ENCODE measurements at places on chromosomes 7 and 10.

DNA sequence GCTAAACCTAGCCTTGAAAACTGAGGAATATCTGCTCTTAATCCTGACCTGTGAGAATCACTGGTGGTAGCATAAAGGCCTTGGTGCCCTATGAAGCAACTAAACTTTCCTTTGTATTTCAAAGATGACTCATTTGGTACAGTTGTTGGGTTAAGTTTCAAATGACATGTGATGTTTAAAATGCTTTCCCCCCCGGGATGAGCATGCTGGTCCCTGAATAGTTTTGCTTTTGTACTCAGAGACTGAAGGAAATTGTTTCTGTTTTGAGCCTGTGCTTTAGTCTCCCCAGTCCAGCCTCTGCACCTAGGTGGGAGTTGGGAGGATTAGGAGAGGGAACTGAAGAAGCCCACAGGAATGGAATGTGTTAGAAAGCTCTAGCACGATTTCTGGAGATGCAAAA is 258.9 kb upstream of the NPY start:
- DNase-seq = no peak

GRCh38 chr10:60739558-60739957 is 38.7 kb upstream of the CDK1 start:
- DNase-seq = no peak

GRCh38 chr7:6320791-6321190 is 48.4 kb upstream of the CYTH3 start:
- DNase-seq = no peak

DNA sequence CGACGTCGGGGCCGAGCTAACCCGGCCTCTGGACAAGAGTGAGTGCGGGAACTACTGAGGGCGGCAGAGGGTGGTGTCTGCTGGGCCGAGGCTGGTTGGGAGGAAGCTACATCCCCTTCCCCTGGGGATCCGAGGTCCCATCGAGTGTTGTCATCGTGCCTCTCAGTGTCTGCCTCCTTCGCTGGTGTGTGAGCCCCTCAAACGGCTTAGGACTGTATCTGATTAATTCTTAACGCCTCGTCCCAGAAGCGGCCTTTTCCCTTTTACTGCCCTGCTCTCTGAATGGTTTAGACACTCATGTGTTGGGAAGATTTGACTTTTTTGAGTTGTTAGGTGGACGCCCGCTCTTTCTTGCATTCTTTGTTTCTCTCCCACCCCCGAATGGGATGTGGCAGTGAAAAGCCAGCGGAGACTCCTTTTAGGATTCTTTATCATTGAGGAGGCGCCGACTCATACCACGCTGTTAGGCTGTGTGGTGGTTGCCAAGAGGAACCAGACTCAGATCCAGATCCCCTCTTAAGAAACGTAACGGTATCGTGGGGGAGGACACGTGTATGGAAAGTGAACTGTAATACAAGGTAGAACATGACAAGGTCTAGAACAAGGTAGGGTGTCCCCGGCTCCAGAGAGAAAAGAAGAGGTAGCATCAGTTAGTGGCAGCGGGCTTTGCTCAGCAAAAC is 631 bp downstream of the SUPV3L1 start:
- DNase-seq = peak; percentile 22

DNA sequence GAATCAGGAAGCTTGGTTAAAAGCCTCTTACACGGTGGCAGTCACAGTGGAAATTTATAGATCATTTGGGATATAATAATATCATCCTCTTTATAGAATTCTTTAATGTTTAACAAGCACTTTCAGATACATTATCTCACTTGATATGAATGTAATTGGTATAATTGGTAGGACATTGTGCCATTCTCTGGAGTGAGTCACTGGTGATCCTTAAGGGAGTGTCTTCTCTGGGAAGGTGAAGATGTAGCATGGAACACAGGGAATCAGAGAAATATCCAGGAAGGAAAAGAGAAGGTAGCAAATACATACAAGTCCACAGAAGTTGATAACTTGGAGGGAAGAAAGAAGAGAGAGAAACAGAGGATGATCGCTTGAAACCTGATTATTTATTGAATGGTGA is 9.8 kb downstream of the PTPRZ1 start:
- DNase-seq = no peak

All from dermis blood vessel endothelial cell (primary cell).